ENCODE measurements at places on chromosomes 12 and 14.

GRCh38 chr12:66979251-66979650 lies 289.9 kb upstream of the CAND1 start:
- DNase-seq: no peak

DNA sequence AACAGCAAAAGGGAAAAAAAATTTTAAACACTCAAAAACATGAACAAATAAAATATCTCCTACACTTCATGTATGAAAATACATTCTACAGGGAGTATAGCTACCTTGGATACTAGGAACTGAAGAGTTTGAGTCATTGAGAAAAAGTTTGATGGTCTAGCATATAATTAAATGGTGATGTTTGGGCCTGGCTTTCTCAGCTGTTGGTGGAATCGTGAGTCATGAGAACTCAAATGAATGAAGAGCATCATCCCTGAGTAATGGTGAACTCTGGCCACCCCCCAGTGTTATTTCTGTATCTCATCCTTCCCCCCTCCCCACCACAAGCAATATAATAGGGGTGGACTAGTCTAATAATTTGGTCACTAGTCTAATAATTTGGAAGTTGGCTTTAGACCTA lies 6.7 kb upstream of the SLC6A15 start:
- DNase-seq: no peak

DNA sequence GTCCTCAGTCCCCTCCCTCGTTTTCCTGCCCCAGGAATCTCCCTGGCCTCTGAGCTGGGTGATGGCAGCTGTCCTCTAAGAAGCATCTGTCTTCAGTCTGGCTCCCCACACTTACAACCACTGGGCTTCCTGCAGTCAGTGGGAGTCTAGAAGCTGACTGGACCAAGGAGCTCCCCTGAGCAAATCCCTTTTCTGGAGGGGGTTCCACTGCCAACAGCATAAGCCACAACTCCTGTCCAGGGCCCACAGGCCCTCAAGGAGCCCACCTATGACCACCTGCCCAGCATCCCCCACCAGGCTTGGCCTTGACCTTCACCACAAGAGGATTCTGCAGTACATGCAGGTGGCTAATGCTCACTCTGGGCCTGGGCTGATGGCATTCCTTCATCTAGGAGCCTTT lies 4.1 kb downstream of the RDH16 start:
- no peak for DNase-seq

GRCh38 chr14:81436296-81437138 lies 36.4 kb upstream of the STON2 start:
- DNase-seq: peak; percentile 98

- DNase-seq: no peak
These were observed 207.8 kb downstream of the RBM19 start for GRCh38 chr12:113758165-113758924.

DNA sequence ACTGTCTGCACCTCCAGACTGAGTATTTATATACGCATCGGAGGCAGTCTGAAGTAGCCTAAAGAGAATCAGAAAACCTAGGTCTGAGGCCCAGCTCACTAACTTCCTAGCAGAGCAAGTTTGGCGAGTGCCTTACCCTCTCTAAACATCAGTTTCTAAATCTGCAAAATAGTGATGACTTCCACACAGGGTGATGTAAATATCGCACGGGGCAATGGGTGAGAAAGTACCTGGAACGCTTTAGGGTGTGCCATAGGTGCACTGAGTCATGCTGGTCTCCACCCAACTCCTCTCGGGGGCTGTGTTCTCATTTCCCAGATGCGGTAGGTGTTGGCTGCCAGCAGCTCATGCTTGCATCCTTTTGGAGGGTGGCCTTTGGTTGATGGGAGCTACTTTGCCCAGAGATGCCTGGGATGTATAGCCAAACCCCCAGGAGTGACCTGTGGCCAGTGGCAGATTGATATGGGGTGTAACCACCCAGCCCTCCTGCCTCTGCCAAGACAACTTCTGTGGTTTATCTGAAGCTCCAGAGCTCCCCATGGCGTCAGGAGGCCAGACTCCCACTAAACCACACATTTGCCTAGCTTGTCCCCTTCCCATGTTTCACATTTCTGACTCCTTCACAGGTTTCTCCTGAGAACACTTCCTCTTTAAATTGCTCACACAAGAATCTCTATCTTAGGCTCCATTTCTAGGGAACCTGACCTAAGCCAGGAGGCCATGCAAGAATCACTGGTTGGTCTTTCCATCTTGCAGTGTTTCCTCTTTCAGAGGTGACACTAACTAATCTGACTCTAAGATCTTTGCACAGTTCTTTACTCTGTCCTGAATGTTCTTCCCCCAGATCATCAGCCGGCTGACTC lies 62.0 kb upstream of the TUNAR start:
- DNase-seq: no peak

DNA sequence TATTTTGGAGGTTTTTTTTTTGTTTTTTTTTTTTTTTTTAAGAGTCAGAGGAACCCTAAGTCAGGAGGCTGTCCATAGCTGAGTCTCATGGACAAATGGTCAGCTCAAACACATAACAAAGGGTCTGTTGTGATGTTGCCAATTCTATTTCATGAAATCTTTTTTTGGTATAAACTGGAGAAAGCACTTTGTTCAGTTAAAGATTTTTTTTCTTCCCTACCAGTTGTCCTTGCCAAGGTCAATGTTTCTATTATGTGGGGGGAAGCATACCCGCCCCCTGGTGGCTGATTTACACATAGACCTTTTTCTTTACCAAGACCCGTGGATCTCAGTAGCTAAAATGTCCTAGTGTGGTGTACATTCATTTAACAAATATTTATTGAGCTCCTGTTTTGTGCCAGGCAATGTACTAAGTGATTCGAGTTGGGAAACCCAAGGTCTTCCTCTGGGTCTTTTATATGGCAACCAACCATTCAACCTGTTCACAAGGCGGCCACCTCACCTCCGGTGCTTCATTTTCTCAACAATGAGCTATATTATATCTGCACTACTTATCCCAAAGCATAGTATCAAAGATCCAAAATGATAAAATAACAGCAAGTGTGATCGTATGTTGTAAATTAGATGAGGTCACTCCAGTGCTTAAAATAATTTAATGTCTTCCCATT lies 214.5 kb downstream of the PAH start:
- peak; percentile 27 for DNase-seq

- no peak for DNase-seq
These were observed 25.5 kb downstream of the CLECL1 start for GRCh38 chr12:9707356-9707755.

DNA sequence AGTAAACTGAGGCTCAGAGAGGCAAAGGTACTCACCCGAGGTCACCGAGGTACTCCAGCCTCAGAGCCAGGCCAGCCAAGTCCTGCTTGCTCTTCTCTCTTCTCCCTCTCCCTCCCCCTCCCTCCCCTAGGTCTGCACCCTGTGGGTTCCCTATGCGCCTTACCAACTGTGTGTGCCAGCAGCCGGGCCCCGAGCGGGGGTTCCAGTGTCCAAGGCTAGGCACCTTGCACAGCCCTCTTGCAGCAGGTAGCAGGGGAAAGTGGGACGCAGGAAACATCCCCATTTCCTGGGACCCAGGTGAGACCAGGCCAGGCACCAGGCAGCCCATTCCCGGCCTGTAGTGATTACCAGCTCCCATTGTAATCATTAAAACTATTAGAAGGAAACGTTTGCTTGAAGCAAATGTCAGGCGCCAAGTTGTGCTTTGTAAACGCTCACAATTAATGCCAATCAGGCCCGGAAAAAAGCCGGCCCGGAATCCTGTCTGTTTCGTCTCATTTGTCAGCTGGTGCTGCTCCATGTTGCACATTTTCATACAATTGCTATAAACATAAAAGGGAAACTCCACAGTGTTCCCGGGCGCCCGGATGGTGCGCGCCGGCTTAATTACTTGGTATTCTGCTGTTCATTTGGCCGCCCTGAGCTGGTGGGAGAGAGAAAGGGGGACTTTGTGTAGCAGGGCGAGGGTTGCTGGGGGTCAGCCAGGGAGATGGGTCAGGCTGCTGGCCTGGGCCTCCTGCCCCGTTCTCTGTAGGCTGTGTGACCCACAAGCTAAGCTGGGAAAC lies 11.9 kb downstream of the FAM222A start:
- DNase-seq: no peak

- DNase-seq: no peak
These were observed 1.9 kb downstream of the SGPP1 start for GRCh38 chr14:63725786-63726460.

- DNase-seq: no peak
These were observed 10.1 kb downstream of the HNRNPC start for GRCh38 chr14:21258889-21259787.

DNA sequence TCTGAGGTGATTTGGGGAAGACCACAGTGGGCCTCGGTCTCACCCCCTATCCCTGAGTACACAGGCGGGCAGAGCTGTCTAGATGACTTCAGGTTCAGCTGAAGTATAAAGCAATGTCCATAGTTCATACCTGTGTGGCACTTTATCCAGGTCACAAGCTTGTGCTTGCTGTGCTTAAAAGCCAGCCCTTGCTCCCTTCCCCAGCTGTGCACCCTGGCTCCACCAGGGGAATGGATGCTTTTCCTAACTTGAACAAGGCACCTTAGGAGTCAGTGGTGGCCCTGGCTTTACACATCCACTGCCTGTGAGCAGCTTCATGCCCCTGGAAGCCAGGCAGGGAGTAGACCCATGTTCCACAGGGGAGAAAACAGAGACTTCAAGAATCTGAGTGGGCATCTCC lies 5.5 kb downstream of the CARMIL3 start:
- DNase-seq: no peak

GRCh38 chr12:90741611-90742010 lies 213.4 kb downstream of the CCER1 start:
- no peak for DNase-seq

GRCh38 chr12:71972441-71973074 lies 33.9 kb downstream of the TPH2 start:
- DNase-seq: no peak

- DNase-seq: no peak
These were observed 781.5 kb upstream of the FBXO33 start for GRCh38 chr14:40213701-40214100.

- DNase-seq: peak; percentile 66
These were observed 4.1 kb downstream of the CKB start for GRCh38 chr14:103518422-103519042.

DNA sequence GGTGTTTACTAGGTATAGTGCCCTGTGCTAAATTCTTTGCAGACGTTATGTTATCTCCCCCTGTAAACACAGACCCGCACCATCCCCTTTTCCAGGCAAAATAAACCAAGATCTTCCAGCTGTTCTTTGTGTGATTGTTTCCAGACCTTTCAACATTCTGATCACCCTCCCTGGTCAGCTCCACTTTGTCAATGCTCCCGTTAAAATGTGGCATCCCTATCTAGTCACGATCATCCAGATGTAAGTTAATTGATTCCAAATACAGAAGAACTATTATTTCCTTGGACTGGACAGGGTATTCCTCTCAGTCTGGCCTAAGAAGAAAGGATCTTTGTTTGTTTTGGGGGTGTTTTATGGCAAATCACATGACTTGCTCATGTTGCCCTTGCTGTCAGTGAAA lies 127.6 kb upstream of the ARID2 start:
- DNase-seq: no peak

DNA sequence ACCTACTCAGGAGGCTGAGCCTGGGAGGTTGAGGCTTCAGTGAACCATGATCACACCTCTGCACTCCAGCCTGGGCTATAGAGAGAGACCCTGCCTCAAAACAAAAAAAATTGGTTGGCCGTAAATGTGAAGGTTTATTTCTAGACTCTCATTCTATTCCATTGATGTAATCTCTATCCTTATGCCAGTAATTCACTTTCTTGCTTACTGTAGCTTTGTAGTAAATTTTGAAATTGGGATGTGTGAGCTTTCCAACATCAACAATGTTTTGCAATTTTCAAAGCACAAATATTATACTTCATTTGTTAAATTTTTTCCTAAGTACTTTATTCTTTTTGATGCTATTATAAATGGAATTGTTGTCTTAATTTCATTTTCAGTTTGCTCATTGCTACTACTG lies 24.6 kb downstream of the LIN52 start:
- DNase-seq: no peak

DNA sequence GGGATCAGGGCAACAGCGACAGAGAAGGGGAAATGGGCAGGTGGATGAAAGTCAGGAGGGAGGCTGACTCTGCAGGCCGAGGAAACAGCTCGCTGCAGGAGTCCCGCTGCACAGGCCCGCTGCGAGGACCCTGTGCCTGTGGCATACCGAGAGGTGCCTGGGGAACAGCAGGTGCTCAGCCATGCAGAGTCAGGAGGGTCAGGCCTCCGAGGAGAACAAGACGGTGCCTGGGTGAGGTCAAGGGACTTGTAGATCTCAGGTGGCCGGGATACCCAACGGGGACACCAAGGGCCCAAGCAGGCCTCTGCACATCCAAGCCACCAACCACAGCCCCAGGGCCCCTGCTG lies 67.5 kb downstream of the NCOR2 start:
- no peak for DNase-seq

DNA sequence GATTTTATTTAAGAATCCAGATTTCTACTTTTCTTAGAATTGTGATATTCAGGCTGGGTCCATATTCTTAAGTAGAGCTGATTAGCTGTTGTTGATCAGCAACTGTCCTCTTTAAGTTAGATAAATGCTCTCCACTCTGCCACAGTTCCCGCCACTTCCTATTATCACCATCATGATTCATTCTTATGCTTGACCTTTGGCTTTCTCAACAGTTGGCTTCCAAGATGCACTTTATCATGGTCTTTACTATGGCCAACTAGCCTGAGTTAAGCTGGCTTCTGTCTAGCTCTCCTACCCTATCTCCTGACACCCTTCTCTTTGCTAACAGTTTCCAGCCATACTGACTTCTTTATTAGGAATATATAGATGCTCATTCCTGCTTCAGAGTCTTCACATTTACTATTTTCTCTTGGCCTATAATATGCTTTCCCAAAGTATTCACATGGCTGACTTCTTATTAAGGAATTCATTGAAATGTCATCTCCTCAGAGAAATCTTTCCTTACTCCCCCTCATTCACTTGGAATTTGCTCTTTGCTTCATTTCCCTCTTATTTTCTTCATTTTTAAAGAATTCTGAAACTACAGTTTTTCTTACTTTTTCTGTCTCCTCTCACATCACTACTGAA lies 149.0 kb upstream of the IGF1 start:
- no peak for DNase-seq

- no peak for DNase-seq
These were observed 142.8 kb downstream of the LRFN5 start for GRCh38 chr14:41749429-41749828.

DNA sequence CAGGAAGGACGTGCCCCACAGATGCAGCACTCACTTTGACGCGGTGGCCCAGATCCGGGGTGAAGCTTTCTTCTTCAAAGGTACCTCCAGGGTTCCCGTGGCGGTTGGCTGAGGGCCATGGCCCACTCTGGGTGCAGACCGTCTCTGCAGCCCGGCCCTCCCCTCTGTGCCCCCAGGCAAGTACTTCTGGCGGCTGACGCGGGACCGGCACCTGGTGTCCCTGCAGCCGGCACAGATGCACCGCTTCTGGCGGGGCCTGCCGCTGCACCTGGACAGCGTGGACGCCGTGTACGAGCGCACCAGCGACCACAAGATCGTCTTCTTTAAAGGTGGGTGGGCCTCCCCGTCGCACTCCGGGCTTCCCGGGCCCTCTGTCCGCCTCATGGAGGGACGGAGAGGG lies 16.9 kb downstream of the MMP17 start:
- DNase-seq: no peak

- no peak for DNase-seq
These were observed 160.4 kb downstream of the TBX5 start for GRCh38 chr12:114245555-114245954.

- DNase-seq: no peak
These were observed 53.1 kb downstream of the SYNE3 start for GRCh38 chr14:95463171-95463901.

GRCh38 chr14:60276347-60276746 lies 27.3 kb downstream of the PPM1A start:
- DNase-seq: no peak

- peak; percentile 6 for DNase-seq
These were observed 45.9 kb upstream of the MSRB3 start for GRCh38 chr12:65232476-65233077.

- DNase-seq: no peak
These were observed 83.8 kb upstream of the CLEC14A start for GRCh38 chr14:38339696-38340095.

Measured in urothelium cell line (cell line).